Stimulated activated CD4-positive, alpha-beta T cell treated with anti-CD3 and anti-CD28 coated beads, Interleukin-4, amount 100 ng/mL, for 4 hours (primary cell): ENCODE measurements at places on chromosomes 6 and 20.

GRCh38 chr6:166541366-166541765 is 45.1 kb downstream of the RAMACL start:
- DNase-seq = no peak

GRCh38 chr20:9235518-9235917 is 166.6 kb downstream of the PLCB4 start:
- DNase-seq = no peak

DNA sequence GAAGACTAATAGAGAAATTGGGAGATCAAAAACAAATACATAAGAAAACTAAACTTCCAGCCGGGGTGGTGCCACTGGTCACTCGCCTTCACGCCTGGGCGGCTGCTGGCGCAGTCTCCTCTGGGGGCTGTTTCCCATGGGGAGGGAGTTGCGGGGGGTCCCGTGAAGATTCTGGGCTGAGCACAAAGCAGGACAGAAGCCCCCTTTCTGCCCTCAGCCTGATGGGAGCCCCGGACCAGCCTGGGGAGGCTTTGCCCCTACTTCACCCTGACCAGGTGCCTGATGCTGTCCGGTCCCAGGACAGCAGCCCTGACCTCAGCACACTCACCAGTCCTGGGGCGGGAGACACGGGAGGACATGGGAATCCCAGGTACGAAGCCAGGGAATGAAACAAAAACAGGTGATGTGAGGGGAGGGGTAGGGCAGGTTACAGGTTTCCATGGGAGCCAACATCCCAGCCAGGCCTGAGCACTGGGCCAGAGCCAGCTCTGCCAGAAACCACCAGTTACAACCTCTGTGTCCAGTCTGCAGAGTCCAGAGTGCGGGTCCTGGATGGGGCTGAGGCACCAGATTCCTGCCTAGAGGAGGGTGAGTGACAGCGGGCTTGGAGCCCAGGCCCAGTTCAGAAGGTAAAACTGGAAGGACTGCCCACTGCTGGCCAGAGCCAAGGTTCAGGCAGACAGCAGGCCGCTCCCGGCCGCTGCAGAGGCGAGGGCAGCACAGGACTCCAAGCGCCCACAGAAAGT is 326.4 kb downstream of the TAF4 start:
- DNase-seq = no peak

DNA sequence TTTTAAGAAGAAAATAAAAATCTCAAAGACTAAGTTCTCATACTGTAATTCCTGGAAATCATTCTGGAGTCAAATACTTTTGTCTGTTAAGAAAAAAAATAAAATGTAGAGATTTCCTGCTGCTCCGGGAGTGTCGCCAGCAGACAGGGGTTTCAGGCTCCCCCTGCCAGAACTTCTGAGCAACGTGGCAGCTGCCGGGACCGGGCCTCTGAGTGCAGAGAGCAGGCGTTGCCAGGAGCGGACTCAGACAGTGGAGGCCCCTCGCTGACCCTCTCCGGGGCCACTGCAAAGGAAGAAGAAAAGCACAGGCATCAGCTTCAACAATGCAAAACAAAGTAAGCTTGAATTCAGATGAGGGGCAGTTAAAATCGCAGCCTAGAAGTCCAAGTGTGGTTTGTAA is 95.5 kb downstream of the THBS2 start:
- DNase-seq = no peak

GRCh38 chr6:88499845-88500699 is 333.9 kb upstream of the CNR1 start:
- no peak for DNase-seq
